ENCODE measurements at places on chromosomes 4 and X.

DNA sequence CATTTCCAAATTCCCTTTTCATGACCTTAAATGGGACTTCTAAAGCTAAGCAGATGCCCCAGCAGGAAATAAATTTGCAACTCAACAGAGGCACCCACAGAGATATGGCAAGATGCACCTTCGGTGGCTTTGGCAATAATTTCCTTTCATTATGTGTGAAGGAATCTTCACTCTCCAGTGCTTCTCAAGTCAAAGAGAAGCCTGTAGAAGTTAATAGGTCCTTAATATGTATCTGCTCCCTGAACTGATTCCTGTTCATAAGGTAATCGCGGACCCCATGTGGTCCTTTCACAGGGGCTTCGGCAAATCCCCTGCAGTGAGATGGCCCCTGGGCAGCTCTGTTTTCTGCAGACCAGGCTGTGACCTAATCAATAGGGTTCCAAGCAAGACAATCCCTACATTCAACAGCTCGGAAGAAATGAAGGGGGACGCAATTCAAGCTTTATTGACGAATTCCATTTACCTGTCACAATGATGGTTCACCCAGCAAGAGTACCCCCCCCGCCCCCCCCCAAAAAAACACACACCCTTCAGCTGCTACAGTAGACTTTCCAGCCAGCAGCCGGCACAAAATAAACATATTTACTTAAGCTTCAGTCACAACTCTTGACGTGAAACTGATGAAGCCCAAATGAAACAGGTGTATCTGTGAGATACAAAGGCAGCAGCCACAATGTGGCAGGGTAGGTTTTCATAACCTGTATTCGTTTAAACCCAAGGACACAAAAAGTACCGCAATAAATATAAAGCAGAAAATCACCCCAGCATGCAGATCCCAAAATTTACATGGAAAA is 35.3 kb downstream of the FAT1 start:
- no peak for DNase-seq

DNA sequence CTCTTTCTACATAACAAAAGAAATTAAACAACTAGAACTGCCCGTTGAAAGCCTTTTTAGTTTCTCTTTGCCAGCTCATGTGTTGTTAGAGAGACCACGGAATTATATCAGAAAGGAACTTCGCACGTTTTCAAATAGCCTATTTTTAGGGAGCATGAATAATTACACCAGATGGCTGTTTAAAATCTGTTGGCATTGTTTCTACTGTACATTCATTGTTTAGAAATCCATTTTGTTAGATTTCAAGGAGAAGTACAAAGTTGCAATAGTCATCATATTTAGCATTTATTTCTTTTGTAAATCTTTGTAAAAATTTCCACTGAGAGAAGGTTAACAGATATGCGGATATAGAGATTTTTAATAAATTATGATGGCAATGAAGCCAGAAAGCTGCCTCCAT is 403.0 kb upstream of the HS3ST1 start:
- no peak for DNase-seq

GRCh38 chrX:97363843-97364242 is 480.1 kb downstream of the RPA4 start:
- DNase-seq: no peak

DNA sequence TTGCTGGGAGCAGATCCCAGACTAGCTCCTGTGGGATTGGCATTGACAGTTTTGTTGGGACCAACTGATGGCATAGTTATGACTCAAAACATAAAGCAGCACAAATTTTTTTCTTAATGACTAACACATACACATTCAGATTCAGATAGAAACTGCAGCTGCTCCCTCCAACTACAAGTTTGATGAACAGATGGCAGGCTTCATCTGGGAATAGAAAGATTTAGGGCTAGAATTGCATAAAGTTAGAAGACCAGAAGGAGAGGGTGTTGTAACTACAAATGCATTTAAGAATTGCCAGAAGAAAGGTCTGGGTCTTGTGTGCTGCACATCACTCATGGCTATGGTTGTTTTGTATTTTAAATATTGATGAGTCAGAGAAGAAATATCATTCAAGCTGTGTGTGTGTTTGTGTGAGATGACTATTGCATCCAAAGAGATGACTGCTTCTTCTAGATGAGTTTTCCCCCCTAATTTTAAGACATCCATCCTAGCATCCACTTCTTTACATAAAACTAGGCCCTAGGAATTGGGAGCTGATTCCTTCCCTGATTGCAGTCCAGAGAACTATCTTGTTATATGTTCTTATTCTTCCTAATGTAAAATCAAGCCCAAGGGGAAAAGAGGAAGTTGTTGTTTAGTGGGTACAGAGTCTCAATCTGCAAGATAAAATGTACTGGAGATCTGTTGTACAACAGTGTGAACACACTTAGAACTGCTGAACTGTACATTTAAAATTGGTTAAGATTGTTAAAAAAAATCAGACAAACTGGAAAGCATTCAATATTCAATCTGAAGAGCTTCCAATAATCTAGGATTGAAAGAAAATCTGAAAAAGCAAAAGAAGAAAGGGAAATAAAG is 175.1 kb downstream of the PARM1 start:
- DNase-seq: no peak

DNA sequence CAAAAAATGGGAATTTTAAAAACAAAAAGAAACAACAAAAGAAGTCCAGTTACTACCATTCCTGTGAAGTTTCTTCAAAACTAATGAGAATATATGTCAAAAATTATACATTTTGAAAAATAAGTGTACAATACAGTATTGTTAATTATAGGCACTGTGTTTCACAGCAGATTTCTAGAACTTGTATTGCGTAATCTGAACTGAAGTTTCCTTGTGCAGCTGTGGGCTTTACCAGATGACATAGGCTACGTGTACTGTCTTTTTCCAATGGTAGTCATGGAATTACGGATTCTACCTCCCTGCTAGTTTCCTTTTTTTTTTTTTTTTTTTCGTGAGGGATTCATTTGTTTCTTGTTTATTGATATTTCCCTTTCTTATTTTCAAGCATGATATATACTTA is 113.8 kb upstream of the GABRA2 start:
- DNase-seq: no peak

GRCh38 chrX:96770315-96770714 is 85.7 kb downstream of the DIAPH2 start:
- no peak for DNase-seq

DNA sequence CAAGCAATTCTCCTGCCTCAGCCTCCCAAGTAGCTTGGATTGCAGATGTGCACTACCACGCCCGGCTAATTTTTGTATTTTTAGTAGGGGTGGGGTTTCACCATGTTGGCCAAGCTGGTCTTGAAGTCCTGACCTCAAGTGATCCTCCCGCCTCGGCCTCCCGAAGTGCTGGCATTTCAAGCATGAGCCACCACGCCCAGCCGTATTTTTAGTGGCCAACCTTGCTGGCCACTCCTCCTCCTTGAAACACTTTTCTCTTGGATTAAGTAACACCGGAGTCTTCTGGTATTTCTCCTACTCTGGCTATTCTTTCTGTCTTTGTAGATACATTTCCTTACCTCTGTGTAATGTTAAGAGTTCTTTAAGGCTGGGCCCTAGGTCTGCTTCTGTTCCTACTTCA is 11.1 kb upstream of the RPL39 start:
- no peak for DNase-seq

GRCh38 chr4:41656572-41657520 is 91.7 kb downstream of the PHOX2B start:
- DNase-seq: no peak

DNA sequence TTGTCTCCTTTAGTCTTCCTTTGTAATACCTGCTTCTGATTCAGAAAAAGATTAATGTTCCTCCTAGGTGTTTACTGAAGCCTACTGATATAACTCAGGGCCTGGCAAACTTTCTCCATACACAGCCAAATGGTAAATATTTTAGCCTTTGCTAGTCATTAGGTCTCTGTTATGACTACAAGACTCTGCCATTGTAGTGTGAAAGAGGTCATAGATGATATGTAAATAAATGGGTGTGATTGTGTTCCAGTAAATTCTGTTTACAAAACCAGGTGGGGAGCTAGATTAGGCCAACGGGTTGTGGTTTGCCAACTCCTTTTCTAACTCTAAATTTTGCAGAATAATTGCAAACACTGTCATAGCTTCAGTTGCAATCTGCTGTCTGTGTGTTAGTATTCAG is 568.1 kb upstream of the GNPDA2 start:
- DNase-seq: no peak

DNA sequence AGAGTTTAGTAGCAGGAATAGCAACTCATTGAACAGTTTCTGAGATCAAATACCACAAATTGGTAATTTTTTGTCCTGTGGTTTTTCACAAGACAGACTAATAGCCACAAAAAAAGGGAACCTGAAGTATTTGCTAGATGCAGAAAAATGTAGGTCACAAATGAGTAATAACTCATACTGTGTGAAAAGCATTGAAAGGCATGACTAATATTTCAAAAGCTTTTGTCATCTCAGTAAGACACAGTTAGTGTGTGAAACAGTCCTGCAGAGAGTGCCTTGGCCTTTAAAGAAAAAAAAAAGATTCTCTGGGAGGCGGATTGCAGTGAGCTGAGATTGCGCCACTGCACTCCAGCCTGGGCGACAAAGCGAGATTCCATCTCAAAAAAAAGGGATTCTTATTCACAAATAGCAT is 31.4 kb upstream of the SLC25A31 start:
- DNase-seq: no peak

DNA sequence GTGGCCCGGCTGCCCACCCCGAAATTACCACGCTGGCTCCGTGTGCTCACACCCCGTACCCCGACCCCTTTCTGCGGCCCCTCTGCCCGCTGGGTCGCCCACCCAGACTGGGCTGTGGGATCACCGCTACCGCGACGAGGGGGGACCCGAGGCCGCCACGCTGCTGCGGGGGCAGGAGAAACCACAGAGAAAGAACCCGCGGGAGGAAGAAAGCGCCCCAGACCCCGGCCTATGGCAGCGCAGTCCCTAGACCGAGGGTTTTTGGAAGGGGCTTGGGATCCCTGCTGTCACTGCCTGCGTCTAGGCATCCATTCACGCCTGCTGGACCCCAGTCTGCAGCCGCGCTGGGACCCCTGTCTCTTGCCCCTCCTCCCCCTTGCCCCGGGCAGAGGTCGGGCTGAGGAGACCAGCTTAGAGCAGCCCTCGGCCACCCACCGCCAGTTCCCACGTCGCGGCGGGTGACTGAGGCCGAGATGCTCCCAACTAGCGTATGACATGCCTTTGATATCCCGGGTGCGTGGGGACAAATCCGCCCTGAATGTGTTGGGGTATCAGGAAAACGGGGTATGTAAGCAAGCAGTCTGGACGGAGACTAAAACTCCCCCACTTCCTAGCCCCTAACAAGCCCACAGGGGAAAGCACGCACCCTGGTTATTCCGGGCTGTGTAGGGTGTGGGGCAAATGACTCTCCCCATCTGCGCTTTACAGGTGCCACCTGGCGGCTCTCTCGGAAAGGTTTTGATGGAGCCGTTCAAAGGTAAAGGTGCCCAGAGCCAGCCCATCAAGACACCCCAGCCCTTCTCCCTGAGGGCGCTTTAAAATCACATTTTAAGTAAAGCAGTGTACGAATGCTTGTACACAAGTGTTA is 862 bp upstream of the INPP4B start:
- DNase-seq: peak; percentile 39

- DNase-seq: no peak
These were observed 173.0 kb upstream of the EMCN start for GRCh38 chr4:100690812-100691211.

DNA sequence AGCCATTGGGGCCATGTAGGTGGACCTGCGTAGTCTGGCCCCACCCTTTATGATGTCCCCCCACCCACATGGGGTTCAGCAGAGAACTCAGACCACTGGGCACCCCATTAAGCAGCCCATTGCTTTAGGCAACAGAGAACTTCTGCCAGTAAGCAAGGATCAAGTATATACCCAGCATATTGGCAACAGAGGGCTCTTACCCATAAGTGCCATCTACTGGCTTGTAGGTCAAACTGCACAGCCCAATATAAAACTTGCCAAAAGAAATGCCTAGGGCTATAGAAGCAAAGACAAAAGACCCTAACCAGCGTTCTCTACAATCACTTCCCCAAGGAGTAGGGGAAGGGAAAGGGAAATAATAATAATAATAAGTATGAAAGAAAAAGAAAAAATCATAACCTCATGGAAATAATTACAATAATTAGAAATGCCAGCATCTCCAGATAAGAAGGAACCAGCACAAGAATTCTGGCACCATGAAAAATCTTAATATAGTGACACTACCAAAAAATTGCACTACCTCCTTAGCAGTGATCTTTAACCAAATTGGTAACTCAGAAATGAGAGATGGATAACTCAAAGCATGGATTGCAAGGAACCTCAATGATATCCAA is 1090.7 kb downstream of the FAT4 start:
- DNase-seq: no peak

GRCh38 chr4:121390335-121390734 is 9.5 kb upstream of the QRFPR start:
- no peak for DNase-seq

- no peak for DNase-seq
These were observed 21.4 kb upstream of the CLGN start for GRCh38 chr4:140448830-140449229.

DNA sequence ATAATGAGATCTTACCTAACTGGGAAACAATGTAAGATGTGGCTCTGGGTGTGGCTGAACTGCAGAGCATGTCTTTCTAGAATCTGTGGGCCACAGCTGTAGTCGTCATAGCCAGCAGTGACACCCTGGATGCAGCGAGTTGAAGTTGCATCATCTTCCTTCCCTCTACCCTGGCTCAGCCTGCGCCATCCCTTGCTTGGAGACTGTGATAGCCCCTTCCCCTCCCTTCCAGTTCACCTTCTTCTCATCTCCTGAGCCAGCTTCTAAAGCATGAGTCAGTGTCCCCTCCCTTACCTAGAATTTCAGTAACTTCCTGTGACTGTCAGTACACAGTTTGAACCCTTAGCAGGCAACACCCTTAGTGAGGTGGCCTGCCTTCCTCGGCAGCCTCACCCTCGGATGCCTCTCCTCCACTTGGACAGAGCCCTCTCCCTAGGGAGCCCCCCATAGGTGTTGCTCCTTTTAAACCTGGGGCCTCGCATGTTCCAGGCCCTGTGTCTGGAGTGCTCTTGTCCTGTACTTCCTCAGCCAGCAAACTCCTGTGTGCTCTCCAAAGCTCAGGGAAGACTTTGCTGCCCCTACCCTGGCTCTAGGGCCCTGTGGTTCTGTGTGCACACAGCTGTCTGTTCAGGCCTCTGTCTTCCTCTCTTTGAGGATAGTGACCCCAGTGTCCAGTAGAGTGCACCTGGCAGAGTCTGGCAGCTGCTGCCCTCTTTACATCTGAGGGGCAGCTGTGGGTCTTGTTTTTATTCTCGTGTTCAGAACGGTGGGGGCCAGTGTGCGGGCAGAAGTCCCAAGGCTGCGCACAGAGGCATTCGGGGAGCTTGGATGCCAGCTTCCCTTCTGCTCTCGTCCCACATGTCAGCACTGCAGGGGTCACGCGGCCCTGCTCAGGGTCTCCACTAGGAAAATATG is 43.7 kb upstream of the TADA2B start:
- no peak for DNase-seq

GRCh38 chr4:73734530-73735001 is 5.8 kb upstream of the CXCL8 start:
- DNase-seq: no peak

GRCh38 chr4:33386764-33387163 is 2666.6 kb downstream of the PCDH7 start:
- DNase-seq: no peak

GRCh38 chr4:174427571-174428140 is 94.6 kb downstream of the HPGD start:
- DNase-seq: no peak

All from activated gamma-delta T cell treated with anti-CD3 and anti-CD28 coated beads, Interleukin-2, amount 50 U/mL, for 16 hours (primary cell).